Germinal center (tissue), 1 donor: ENCODE measurements at places on chromosomes 12 and 14.

- no peak for DNase-seq
Observed at GRCh38 chr12:110266980-110267620, 13.9 kb upstream of the ATP2A2 start.

- no peak for DNase-seq
Observed at GRCh38 chr14:96364962-96365361, 1.6 kb downstream of the GSKIP start.

- no peak for DNase-seq
Observed at GRCh38 chr14:44154874-44155273, 352.2 kb downstream of the FSCB start.

- no peak for DNase-seq
Observed at GRCh38 chr12:69616025-69616424, 5.3 kb upstream of the LRRC10 start.

- no peak for DNase-seq
Observed at GRCh38 chr12:28563286-28563685, 373.0 kb downstream of the CCDC91 start.

- DNase-seq = no peak
Observed at GRCh38 chr12:83473408-83474095, 786.8 kb downstream of the TMTC2 start.

GRCh38 chr14:58167057-58167456, 15.0 kb upstream of the ARMH4 start:
- no peak for DNase-seq

DNA sequence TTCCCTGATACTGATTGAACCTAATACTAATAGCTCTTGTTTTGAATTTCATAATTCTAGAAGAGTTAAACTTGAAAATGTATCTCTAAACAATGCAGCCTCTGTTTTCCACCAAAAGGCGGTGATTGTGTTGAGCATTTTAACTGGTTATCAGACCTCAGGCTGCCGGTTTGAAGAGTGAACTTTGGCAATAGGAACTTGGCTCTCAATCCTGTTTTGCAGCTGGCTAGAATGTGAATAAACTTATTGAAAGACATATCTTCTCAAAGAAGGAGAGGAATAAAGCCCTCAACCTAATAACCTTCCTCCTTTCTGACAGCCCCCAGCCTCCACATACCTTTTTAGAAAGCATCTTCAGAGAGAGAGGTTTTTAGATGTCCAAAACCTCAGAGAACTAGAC, 105.4 kb downstream of the SRGAP1 start:
- no peak for DNase-seq

GRCh38 chr14:51185180-51185579, 54.9 kb upstream of the TMX1 start:
- DNase-seq = no peak

DNA sequence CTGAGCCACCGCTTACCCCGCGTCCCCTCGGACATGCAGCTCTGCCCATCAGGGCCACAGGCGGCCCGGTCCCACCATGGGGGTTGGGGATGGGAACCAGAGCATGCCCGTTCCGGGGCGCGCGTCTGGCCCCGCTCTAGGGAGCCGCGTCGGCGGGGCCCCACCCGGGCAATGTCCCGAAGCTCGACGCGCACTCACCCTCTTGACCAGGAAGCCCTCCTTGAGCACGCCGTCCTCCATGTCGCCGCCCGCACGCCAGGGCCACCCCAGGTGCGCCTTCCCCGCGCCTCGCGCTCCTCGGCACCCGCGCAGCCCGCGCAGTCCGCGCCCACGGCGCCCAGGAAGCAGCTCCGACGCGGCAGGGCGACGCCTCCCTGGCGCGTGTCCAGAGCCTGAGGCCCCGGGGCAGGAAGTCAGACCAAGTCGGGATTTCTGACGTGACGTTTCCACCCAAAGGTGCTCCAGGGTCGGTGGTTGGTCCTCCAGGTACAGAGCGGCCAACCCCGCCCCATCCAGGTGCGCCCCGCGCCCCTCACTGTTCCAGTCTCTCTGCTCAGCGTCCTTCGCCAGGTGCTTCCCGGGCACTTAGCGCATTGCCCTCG, at the start of gene PLEK2:
Gene PLEK2 (minus strand): TSS at position 346 of the 602 bp plus-strand sequence. CDS start 106 bp downstream, at position 240.
- DNase-seq = no peak

GRCh38 chr12:54132976-54133771, 55.6 kb downstream of the SMUG1 start:
- no peak for DNase-seq

- no peak for DNase-seq
Observed at GRCh38 chr14:23984891-23985602, 3.7 kb upstream of the DHRS4L2 start.

GRCh38 chr12:24044941-24045703, 95.7 kb upstream of the SOX5 start:
- no peak for DNase-seq

- no peak for DNase-seq
Observed at GRCh38 chr14:89489761-89490437, 72.9 kb upstream of the FOXN3 start.

DNA sequence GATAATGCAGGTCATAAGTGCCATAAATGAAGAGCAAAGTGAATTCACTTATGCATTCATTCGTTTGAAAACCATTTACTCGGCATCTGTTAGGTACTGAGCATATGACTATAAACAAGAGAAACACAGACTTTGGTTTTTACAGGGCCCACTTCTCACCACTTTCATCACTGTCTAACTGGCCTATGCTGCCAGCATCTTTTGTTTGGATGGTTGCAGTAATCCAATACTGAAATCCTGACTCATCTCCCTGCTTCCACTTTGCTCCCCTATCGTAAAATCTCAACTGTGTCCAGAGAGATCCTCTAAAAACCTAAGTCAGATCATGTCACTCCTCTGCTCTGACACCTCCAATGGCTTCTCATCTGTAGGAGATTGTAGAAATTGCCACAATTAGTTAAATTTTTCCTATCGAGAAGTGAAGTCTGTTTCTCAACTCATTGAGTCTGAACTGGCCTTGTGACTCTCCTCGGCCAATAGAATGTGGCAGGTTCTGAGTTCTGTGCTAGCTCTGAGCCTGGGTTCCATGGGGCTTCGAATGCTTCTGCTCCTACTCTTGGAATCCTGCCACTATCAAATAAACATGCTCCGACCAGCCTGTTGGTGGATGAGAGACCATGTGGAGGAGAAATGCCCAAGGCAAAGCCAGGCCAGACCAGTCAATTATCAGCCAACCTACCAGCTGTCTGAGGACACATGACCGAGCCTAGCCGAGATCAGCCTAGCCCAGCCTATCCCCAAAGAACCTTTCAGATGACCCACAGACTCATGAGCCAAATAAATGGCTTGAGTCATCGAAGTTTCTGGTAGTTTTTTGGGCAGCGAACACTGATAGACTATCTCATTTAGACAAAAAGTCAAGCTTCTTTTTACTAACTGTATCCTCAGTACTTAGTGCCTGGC, 2.2 kb upstream of the BATF start:
- peak; percentile 2 for DNase-seq

- no peak for DNase-seq
Observed at GRCh38 chr14:69291891-69292561, 32.1 kb downstream of the GALNT16 start.

DNA sequence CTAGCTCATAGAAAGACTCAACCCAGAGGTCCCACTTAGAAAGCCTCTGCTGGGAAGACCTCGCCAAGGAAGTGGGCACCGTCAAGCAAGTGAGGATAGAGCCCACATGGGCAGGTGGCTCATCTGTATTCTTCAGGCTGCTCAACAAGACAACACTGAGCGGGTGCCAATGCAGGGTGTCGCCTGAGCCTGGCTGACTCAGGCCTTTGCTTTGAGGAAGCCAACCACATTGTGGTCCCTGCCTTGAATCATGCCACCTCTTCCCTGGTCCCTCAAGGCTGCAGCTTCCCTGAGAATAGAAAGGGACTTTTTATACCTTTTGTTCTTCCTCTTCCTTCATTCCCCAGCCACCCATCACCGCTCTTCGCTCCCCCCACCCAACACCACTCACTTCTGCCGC, 2.1 kb upstream of the RNASE13 start:
- no peak for DNase-seq

DNA sequence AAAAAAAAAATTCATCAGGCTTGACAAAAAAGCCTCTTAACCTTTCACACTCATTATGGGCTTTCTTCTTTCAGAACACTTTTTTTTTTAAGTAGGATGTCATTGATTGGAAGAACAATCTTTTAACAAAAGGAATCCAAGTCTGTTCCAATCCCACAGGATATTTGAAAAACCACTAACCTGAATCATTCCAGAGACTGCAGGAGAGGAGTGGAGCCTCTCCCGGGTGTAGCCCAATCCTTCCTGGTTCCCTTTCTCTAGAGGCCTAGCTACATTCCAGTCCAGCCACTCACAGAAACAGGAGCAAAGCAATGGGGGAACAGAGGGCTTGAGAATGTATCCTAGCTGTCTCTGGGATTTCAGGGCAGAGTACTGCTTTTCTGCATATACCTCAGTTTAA, 4.3 kb downstream of the MFAP5 start:
- no peak for DNase-seq

DNA sequence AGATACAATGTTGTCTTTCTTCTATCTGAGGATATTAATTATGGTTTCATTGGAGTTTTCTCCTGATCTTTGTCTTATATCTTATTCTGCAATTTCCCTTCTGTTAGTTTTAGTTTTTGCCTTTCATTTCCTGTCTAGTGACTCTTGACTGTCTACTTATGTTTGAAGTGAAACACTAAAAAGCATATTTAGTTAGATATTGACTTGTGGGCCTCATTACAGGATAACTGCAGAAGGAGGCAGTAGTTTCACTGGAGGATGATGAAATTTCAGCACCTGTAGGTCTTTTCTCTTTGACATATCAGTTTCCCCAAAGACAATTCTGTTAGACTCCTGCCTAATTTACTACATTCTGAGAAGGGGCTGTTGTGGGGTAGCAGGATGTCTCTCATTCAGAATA, 97.5 kb upstream of the NEDD1 start:
- no peak for DNase-seq

DNA sequence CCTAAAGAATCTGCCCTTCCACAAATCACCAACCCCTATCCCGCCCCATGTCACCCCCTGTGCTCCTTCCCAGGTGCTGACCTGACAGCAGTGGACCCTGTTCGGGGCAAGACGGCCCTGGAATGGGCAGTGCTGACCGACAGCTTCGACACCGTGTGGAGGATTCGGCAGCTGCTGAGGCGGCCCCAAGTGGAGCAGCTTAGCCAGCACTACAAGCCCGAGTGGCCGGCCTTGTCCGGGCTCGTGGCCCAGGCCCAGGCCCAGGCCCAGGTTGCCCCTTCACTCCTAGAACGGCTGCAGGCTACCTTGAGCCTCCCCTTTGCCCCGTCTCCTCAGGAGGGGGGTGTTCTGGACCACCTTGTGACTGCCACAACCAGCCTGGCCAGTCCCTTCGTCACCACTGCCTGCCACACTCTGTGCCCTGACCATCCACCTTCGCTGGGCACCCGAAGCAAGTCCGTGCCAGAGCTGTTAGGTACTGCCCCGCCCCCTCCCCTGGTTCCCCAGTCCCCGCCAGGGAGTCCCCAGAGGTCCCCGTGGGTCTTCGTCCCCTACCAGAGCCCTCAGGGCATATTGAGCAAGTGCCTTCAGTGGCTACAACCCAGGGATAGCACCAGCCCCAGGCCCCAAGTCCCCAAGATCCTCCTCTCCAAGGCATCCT, 2.7 kb downstream of the ANKRD33 start:
- DNase-seq = no peak

DNA sequence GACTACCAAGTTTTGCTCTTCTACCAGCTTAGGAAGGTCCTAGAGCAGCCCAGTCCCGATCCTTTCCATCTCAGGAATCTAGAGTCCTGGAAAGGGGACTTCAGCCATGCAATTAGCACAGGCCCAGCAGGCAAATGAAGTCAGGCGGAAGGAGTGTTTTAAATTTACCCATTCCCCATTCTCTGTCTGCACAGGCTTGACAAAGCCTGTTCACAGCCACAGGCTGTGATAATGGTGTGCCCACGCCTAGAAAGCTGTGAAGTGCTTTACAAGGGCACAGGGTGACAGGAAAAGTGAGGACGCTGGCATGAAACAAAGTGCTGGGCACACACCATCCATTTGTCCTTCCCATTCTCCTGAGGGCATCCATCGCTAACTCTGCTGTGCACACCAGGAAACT, 79.0 kb downstream of the PITPNM2 start:
- no peak for DNase-seq

- DNase-seq = no peak
Observed at GRCh38 chr12:26555139-26555538, 277.9 kb downstream of the ITPR2 start.
